ENCODE measurements at places on chromosomes 7 and 10.

DNA sequence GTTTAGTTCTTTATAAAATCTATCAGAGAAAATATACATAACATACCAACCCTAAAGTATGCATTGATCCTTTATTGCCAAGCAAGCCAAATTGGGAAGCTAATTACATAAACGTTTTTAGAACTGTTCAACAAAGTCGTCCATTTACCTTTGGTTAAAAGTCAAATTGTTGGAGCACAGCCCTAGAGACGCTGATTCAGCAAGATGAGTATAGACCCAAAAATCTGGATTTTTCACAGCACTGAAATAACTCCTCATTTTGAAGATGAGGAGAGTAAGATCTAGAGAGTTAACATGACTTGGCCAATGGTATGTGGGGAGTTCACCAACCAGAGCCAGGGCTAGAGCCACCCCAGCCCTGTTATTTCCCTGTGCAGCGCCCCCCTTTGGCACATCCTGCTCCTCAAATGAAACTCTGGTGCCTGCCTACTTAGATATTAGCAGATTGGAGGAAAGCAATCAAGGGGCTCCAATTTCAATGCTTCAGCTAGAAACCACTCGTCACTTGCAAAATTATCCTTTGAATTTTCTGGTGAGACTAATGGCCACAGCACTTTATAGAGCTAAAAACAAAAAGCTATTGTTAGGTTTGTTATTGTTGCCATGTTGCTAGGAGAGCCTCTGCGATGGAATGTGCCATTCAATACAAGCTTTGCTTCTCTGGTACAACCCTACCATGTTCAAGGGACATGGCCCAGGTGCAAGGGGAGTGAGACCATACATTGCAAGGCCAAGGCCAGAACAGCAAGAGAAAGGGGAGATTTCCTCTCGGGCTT, 132.6 kb upstream of the ZEB1 start:
- H3K4me1 ChIP-seq: no peaks in the 10 kb centered on the region
- H3K4me3 ChIP-seq: no peak overlapping the region
- no peak for DNase-seq
- no peaks in the 10 kb centered on the region for H3K27me3 ChIP-seq
- no peaks in the 10 kb centered on the region for H3K36me3 ChIP-seq
- no peak overlapping the region for H3K27ac ChIP-seq

GRCh38 chr7:142790056-142790455, 19.3 kb downstream of the PRSS2 start:
- DNase-seq: no peak
- peak overlapping the region; percentile 90 for H3K27ac ChIP-seq
- peaks cover 77% of the 10 kb centered on the region for H3K36me3 ChIP-seq
- no peaks in the 10 kb centered on the region for H3K27me3 ChIP-seq

DNA sequence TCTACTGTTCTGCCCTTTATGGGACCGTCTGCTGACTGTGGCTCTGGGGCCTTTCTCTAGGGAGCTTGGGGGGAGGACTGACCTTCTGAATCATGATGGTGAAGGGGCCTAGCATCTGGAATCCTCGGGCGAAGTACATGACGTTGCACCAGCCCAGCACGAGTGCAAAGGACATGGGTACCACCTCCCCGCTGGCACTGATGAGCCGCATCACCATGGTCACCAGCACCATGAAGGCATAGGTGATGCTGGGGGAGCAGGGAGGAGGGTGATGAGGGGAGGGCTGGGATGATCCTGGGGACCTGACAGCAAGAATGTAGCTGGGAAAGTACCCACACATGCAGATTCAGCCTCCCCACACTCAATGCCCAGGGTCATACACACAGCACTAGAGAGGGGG, 11.1 kb downstream of the TRPV6 start:
- H3K36me3 ChIP-seq: no peaks in the 10 kb centered on the region
- no peak overlapping the region for H3K27ac ChIP-seq
- peaks cover 3% of the 10 kb centered on the region for H3K27me3 ChIP-seq
- no peak for DNase-seq
- no peak overlapping the region for H3K4me3 ChIP-seq

DNA sequence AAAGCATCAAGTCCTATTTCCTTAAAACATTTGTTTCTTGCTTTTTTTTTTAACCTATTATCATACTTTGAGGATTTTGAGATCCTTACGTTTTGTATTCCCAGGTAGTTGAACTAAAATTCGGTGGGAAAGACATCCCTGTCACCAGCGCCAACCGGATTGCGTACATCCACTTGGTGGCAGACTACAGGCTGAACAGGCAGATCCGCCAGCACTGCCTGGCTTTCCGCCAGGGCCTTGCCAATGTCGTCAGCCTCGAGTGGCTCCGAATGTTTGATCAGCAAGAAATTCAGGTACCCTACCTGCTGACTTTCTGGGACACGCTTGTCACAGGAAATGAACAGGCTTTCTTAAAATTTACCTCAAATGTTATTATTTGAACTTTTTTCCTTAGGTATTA, 83.0 kb upstream of the DNAJB6 start:
- H3K4me3 ChIP-seq: no peak overlapping the region
- H3K27ac ChIP-seq: no peak overlapping the region
- no peaks in the 10 kb centered on the region for H3K27me3 ChIP-seq
- no peaks in the 10 kb centered on the region for H3K4me1 ChIP-seq
- peaks cover 51% of the 10 kb centered on the region for H3K36me3 ChIP-seq
- DNase-seq: no peak

- peaks cover 26% of the 10 kb centered on the region for H3K4me1 ChIP-seq
- H3K27ac ChIP-seq: no peak overlapping the region
- no peak for DNase-seq
- H3K36me3 ChIP-seq: no peaks in the 10 kb centered on the region
These were observed 25.0 kb downstream of the ABLIM1 start for GRCh38 chr10:114632869-114633715.

DNA sequence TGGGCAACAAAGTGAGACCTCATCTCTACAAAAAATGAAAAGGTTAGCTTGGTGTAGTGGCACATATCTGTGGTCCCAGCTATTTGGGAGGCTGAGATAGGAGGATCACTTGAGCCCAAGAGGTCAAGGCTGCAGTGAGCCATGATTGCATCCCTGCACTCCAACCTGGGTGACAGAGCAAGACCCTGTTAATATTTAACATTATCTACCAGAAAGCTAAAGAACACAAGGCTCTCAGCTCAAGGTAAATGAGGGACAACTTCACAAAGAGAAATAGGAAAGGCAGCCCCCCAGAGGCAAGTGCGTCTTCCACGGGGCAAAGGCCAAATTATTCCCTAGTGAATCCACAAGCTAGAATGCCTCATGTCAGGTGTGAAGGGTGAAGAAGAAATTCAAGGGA, 109.6 kb upstream of the PFKP start:
- peaks cover 21% of the 10 kb centered on the region for H3K27me3 ChIP-seq
- H3K4me3 ChIP-seq: no peak overlapping the region
- no peaks in the 10 kb centered on the region for H3K36me3 ChIP-seq
- H3K4me1 ChIP-seq: no peaks in the 10 kb centered on the region
- no peak for DNase-seq
- H3K27ac ChIP-seq: no peak overlapping the region

- H3K4me3 ChIP-seq: no peak overlapping the region
- DNase-seq: no peak
- H3K4me1 ChIP-seq: no peaks in the 10 kb centered on the region
- H3K27me3 ChIP-seq: no peaks in the 10 kb centered on the region
These were observed 280.8 kb upstream of the CDC14C start for GRCh38 chr7:48643431-48644013.

- no peak overlapping the region for H3K27ac ChIP-seq
- no peak overlapping the region for H3K4me3 ChIP-seq
- peaks cover 4% of the 10 kb centered on the region for H3K27me3 ChIP-seq
- no peaks in the 10 kb centered on the region for H3K36me3 ChIP-seq
- H3K4me1 ChIP-seq: no peaks in the 10 kb centered on the region
These were observed 6.7 kb upstream of the INSYN2A start for GRCh38 chr10:127203067-127203466.

- H3K4me3 ChIP-seq: no peak overlapping the region
- H3K27me3 ChIP-seq: no peaks in the 10 kb centered on the region
- no peak for DNase-seq
- no peak overlapping the region for H3K27ac ChIP-seq
- H3K4me1 ChIP-seq: no peaks in the 10 kb centered on the region
These were observed 100.4 kb downstream of the TAX1BP1 start for GRCh38 chr7:27840313-27840712.

- H3K27ac ChIP-seq: no peak overlapping the region
- H3K4me1 ChIP-seq: no peaks in the 10 kb centered on the region
- no peak for DNase-seq
- H3K27me3 ChIP-seq: no peaks in the 10 kb centered on the region
- no peaks in the 10 kb centered on the region for H3K36me3 ChIP-seq
These were observed 261.7 kb upstream of the TCERG1L start for GRCh38 chr10:131573256-131573655.

DNA sequence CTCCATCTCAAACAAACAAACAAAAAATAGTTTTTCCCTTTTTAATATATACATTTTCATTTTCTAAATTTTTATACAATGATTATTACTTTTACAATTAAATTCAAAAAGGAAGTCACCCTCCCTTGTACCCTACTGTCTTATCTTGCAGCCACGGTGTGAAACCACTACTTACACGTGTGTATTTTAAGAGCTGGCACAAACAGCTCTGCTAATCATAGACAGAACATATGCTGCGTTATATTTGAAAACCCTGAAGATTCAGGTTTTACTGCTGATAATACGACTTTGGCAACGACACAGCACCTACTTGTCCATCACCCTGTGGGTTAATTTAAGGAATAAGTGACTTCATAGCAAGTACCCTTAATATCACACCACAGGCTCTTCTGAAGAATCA, 991 bp downstream of the ANKRD61 start:
- peaks cover 79% of the 10 kb centered on the region for H3K36me3 ChIP-seq
- no peak for DNase-seq
- no peak overlapping the region for H3K4me3 ChIP-seq
- H3K4me1 ChIP-seq: peaks cover 3% of the 10 kb centered on the region

DNA sequence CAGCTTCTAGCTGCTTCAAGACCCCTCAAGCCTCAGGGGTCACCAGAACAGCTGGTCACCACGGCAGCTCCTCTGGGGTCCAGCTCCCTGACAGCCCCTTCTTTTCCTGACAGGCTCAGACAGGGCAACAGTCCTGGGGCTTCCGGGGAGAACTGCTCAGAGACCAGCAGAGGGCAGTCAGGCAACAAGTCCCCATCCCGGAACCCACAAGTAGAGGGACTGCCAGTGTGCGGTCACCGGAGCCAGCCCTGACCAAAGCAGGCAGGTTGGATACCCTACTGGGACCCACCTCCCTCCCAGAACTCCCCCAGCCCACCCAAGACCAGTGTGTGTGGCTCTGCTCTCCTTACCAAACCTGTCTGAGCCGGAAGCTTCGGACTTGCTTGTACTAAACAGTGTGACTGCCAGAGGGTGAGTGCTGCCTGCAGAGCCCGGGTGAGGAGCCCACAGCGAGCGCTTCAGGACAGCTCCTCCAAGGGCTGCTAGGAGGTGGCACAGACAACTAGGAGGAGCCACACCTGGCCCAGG, 40.3 kb downstream of the YKT6 start:
- H3K27me3 ChIP-seq: no peaks in the 10 kb centered on the region
- H3K27ac ChIP-seq: no peak overlapping the region
- no peaks in the 10 kb centered on the region for H3K36me3 ChIP-seq
- peak; percentile 54 for DNase-seq
